NCI-H446 treated with DMSO at 0.1 percent for 48 hours (cell line): ENCODE measurements at places on chromosomes 6 and 20.

DNA sequence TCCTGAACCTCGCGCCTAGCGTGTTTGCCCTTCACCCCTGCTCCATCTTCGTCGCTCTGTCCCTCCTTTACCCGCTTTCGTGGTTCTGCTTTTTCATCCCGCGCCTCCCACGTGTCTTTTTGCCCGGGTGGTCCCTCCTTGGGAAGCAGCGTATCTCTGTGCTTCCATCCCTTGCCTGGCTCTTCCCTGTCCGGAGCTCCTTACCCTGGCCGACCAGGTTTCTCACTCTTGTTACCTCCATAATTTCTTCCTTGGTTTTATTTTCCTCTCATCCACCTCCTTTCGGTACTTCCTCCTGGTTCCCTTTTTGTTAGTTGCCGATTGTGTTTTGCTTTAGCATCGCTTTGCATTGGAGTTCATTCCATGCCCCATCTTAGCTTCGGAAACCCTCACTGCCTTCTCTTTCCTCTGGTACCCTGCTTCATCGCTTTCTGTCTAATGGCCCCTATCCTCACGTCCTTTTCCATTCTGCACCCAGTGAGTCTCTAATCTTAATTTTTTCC lies 735 bp downstream of the FAM135A start:
- DNase-seq: no peak

GRCh38 chr6:17966451-17966850 lies 21.0 kb downstream of the KIF13A start:
- DNase-seq: no peak

DNA sequence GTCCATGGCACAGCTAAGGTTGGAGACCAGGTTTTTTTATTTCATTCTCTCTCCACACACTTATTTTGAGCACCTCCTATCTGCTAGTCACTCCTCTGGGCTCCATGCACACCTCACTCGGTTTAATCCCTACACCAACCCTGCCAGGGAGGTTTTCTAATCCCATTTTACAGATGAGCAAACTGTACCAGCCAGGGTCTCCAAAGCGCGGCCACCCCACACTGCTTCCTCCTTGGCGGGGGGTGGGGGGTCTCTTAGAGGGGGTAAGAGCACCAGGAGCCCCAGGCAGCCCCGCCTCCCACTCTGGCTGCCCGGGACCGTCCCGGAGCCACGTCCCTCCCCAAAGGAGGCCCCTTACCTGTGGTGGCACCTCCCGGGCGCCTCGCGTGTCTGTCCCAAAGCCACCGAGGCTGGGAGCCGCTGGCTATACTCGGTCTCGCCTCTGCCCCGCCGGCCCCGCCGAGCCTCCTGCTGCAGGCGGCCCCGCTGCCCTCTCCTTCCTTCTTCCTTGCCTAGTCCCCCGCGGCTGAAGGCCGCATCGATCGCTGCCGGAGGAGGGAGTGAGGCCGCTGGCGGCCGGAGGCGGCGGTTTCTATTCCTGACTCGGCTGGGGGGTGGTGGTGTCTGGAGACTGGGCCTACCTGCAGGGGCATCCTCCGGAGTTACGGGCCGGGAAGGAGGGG lies at the start of gene KCNS1:
KCNS1 (minus strand) TSS at position 565 of the 683 bp plus-strand sequence. CDS start 1,891 bp downstream, outside the sequence.
- no peak for DNase-seq

GRCh38 chr6:41900861-41901260 lies 5.7 kb upstream of the USP49 start:
- DNase-seq: no peak
